ENCODE measurements at places on chromosomes 13 and 19. TPM values are rescaled to one million over a fixed set of nuclear protein-coding genes. Genes with fewer than 3 reads are reported as not detected.

DNA sequence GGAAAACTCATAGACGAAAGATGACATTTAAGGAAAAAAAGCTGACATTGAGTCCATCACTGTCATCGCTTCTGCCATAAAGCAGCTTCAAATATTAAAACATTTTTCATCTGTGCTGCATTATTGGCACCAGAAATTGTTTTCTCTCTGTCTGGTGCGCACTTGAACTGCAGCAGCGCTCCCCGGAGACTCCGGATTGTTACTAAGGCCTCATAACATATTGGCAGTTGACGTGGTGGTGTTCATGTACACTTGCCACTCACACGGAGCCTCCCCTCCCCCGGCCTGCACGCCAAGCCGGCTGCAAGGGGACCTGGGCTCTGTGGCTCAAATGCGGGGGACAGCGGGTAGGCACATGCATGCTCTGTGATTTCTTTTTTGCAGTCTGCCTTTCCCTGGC, 203.2 kb downstream of the TSHZ3 start:
- no peak for DNase-seq

DNA sequence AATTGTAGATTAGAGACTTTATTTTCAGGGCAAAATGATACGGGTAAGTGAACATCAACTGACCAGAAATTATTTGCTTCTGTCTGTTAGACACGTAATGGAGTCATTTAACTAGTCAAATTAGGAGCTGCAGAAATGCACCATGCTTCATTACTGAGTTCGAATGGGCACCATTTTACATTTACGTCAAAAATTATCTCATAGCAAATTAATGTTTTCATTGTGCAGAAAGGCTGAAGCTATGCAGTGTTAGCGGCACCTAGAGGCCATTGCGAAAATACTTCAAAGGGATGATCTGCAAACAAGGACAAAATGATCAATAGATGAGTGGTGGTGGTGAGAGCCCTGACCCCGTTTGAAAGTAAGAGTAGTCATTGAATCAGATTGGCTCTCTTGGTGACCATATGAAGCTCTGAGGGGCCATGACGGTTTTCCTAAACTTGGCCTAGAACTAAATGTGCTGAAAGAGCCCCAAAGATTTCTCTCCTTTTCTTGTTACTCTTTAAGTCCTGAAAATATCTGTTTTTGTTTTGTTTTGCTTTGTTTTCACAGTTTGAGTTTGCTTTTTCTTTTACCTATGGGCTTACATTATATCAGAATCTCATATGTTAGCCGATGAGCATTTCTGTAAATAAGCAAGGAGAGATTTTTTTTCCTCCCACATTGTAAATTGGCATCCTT, 277.9 kb downstream of the ZNF536 start:
- no peak for DNase-seq

DNA sequence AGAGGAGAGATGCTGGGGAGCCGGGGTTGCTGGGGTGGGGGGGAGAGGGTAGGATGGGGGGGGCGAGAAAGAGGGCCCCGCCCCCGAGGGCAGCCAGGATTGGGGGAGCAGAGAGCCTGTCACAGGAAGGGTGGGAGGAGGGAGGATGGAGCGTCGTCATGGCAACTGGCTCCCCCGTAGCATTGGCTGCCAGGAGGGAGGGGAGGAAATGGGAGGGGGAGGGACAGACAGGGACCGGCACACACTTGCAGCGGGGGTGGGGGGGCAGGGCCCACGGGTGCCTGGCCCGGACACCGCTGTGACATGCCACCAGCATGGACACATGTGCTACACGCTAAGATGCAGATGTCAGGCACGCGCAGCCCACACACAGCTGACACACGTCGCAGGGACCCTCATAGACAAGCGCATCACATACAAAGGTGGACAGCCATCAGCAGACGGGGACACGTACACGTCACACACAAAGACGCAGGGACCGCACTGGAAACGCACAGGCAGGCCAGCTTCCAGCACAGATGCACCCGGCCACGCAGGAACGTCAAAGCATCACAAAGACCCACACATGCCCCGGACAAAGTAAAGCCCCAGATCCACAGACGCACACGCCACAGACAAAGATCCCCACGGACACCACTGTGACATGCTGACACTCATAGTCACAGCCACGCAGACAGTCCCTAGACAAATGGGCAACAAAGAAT, at the start of gene LMTK3:
Gene LMTK3 (minus strand): TSS at position 36 of the 704 bp plus-strand sequence. CDS start 259 bp downstream, outside the sequence.
- DNase-seq: no peak

DNA sequence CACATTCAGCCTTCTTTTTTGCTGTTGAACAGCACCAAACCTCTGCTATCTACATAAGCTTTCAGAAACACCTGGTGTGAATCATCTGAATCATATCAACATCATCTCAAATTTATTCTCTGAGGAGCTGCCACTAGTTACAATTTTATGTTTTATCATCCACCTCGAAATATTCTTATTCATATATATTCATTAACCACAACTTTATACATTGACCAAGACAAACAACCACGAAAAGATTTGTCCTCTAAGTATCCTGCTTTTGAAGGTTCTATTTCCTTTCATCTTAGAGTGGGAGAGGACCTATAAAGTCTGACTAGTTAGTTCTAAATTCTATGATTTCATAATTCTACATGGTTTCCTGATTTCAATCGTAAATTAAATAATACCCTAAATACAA, 18.9 kb downstream of the ESD start:
- DNase-seq: no peak

- DNase-seq: no peak
These were observed 56.0 kb upstream of the MYO16 start for GRCh38 chr13:108573455-108573854.

DNA sequence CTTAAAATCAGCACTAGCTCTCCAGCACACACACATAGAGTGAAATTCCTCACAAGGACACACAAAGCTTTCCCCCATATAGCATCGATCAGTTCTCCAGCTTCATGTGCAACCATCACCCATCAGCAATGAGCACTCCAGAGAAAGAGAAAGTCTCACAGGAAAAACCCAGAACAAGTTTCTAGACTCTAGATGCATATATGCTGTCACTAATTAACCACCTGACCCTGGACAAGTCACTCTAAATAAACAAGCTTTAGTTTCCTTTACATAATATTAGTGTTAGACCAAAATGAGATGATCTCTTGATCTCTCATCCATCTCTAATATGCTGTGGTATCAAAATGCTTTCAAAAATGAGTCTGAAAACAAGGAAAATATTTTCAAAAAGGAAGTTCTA, 81.2 kb downstream of the TBC1D4 start:
- DNase-seq: no peak

- no peak for DNase-seq
These were observed 224.7 kb downstream of the DCT start for GRCh38 chr13:94254737-94255136.

DNA sequence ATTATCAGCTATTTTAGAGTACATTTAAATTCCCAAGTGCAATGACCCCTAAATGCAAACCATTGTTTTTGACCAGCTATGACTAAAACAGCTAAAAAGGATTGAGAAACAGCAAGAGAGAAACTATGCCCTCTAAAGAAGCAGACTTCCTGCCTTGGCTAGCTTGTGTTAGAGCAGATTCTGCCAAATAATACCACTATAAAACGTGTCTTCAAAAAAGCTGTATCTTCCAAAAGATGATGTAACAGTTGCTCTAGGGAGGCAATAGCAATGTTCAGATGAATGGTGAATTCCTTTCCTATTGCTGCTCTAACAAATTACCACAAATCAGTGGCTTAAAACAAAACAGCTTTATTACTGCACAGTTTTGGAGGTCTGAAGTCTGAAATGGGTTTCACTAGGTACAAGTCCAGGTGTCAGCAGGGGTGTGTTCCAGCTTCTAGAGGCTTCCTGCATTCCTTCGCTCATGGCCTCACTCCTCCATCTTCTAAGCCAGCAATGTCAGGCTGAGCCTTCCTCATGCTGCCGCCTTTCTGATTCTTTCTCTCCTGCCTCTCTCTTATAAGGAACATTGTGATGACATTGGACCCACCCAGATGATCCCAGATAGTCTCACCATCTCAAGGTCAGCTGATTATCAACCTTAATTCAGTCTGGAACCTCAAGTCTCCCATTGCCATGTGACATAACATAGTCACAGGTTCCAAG, 84.5 kb downstream of the LRRC63 start:
- no peak for DNase-seq

GRCh38 chr19:30549151-30549550, 177.0 kb downstream of the ZNF536 start:
- DNase-seq: no peak

DNA sequence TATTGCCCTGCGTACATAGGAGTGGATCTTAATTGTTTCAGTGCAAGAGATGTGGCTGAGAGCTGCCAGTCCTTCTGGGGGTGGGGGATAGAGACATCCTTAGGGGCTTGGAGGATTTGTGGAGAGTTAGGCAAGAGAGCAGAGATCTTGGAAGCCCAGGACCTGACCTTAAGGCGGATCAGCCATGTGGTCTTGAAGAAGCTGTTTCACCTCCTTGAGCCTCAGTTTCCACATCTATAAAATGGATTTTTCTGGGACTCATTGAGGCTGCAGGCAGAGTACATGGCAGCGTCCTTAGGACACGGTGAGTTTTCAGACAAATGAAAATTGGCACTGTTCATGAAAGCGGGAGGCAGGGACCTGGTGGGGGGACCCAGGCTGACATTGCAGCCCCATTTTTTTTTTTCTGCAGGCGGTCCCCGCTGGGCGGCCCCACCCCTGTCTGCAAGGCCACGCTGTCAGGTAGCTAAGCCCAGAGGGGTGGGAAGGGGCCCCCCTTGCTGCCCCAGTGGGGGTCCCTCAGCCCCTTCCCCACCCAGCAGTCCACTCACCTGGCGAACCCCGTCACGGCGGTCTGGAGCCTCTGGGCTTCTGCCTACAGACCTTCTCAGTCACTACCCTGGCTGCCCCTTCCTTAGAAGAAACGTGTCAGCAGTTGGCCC, 30.0 kb downstream of the PDE4A start:
- no peak for DNase-seq

- DNase-seq: no peak
These were observed 16.8 kb downstream of the ZNF586 start for GRCh38 chr19:57786286-57786685.

DNA sequence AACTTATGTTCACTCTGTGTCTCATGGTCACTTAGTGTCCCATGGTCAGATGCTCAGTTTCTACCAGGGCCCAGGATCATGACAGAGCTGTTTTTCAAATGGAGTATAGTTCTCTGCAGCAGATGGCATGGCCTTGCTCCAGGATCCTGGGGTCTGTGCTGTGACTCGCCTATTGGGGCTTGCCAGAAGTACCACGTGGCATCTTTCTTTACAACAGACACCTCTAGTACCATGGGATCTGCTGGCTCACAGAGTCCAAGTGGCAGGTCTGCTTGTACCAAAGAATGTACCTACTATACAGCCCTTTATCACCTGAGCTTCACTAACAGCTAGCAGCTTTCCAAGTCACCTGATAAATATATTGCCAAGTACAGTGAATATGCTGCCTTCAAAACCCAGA, 6.0 kb upstream of the RNF6 start:
- no peak for DNase-seq

GRCh38 chr13:113849981-113850721, 13.7 kb downstream of the GAS6 start:
- DNase-seq: no peak

DNA sequence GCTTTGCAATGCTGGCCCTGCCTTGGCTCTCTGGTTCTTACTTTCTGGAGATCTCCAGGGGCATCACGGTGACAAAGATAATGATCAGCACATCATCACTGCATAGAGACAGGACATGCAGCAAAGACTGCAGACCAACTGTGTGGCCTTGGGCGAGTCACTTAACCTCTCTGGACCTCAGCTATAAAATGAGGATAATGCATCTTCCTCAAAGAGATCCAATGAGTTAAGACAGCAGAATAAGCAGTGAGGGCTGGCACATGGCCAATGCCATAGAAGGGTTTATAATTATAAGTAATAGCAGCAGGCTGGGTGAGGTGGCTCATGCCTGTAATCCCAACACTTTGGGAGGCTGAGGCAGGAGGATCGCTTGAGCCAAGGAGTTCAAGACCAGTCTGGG, 2.4 kb downstream of the MAG start:
- DNase-seq: no peak

GRCh38 chr19:15426485-15427349, 7.9 kb upstream of the AKAP8L start:
- DNase-seq: no peak

GRCh38 chr13:98839856-98840769, 87.6 kb upstream of the SLC15A1 start:
- peak; percentile 65 for DNase-seq

DNA sequence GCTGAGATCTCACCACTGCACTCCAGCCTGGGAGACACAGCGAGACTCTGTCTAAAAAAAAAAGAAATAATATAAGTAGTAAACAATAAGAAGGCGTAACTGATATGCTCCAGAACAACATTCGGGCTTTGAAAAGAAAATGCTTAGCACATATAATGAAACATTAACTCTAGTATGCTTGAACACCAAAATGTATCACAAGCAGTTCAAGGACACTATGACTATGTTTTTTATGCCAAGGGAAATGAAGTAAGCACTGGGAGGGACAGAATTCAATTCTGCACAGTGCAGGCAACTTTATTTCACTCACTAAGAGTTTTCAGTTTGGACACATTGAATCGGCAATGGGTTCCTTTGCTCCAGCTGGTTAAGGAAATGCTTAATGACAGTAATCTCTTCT, 178.7 kb downstream of the TBC1D4 start:
- DNase-seq: no peak

- DNase-seq: peak; percentile 52
These were observed 2.4 kb downstream of the LIN7B start for GRCh38 chr19:49116544-49116943.

GRCh38 chr19:41649827-41650226, 23.0 kb upstream of the CEACAM4 start:
- no peak for DNase-seq

Gene BRCA2
- 1.0 TPM for total RNA-seq

Gene PDX1
- total RNA-seq: not detected

Gene FCAR
- total RNA-seq: 0.65 TPM

Gene FAM216B
- total RNA-seq: 14.8 TPM

Gene FXYD1
- total RNA-seq: 297 TPM

Gene MBD3L2
- total RNA-seq: not detected

Gene MEIOSIN
- total RNA-seq: 0.21 TPM

Gene IGSF23
- not detected for total RNA-seq

All from left cardiac atrium (tissue), 4 donors.